ENCODE measurements at places on chromosomes 4 and X.

DNA sequence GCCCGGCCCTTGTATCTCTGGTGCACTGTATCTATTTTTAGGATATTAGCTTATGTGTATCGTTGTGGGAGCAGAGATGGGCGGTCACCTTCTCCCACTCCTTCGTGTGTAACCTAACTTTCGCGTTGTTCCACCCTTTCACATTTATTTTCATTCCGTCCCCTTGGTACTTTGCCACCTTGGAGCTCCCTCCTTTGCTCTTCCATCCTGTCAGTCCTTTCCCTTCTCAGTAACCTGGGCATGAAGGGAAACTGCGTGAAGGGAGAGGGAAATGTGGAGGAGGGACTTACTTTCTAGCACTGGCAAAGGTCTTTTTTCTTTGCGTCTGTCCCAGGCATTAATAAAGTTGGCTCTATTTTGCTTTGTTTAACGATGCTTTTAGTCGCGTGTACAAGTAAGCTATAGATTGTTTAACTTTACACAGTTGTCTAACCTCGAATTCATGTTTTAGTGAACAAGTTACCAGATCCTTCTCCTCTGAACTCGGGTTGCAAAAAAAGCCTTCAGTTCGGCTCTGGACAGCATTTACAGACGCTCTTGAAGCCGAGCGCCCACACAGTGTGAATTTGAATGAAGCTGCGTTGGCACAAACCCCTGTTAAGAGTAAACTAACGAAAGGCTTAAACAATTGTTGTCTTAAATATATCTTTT lies 3.9 kb downstream of the PCDH10 start:
- no peak for DNase-seq

- DNase-seq, result no peak
These were observed 4.6 kb upstream of the GRID2 start for GRCh38 chr4:92299152-92299551.

GRCh38 chr4:6896035-6896434 lies 13.6 kb upstream of the TBC1D14 start:
- DNase-seq, result no peak

GRCh38 chr4:79235095-79235494 lies 90.8 kb downstream of the NAA11 start:
- no peak for DNase-seq

GRCh38 chr4:22522706-22523501 lies 7.0 kb upstream of the ADGRA3 start:
- no peak for DNase-seq

DNA sequence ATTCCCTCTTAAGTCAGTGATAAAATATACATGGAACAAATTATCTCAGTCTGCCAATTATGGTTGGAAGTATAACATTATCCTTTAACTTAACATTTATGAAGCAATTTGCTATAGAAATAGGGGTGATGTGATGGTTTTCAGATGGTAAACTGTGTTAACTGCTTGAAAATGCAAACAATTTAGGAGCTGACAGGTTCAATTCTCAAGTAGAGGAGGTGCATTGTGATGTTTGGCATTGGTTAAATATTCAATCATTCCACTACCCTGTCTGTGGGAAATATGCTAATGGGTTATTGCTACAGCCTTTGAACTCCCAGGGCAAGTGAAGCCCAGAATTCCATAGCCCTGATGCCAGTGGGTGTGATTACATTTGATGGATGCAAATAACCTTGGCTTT lies 243.4 kb upstream of the GK2 start:
- no peak for DNase-seq

GRCh38 chr4:44738615-44739014 lies 12.3 kb upstream of the GNPDA2 start:
- DNase-seq, result no peak

DNA sequence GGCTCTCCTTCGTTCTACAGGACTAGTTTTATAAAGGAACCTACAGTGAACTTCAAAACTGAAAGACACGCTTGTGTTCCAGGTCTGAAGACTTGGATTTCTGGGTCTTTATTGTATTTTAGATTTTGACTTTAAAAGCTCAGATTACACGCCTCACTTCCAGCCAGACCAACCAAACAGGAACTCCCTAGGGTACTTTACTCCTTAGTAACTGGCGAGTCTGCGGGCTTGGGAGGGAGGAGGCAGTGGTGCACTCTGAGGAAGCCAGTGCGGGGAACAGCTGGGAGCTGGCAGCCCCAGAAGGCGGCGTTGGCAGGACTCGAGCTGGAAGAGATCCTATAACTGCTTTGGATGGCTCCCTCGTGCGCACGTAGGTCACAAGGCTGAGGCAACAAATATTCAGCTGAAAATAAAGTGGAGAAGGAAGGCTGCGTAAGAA lies 391 bp upstream of the PHKA1 start:
- peak; percentile 37 for DNase-seq

Measured in NCI-H2029 treated with DMSO at 0.1 percent for 48 hours (cell line).